ENCODE measurements at places on chromosomes 6 and 20.

DNA sequence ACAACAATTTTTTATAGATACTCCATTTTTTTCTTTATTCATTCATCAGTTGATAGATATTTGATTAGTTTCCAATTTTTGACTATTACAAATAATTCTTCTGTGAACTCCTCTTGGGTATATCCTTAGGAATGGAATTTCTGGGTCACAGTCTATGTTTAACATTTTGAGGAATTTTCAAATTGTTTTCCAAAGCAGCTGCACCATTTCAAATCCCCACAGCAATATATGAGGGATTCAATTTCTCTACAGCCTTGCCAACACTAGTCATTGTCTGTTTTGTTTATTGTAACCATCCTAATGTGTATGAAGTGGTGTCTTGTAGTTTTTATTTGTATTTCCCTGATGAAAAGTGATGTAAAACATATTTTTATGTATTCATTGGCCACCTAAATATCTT lies 320.3 kb upstream of the DEFB112 start:
- no peak for DNase-seq

- no peak for DNase-seq
Observed at GRCh38 chr20:32470025-32470861, 112.1 kb downstream of the ASXL1 start.

DNA sequence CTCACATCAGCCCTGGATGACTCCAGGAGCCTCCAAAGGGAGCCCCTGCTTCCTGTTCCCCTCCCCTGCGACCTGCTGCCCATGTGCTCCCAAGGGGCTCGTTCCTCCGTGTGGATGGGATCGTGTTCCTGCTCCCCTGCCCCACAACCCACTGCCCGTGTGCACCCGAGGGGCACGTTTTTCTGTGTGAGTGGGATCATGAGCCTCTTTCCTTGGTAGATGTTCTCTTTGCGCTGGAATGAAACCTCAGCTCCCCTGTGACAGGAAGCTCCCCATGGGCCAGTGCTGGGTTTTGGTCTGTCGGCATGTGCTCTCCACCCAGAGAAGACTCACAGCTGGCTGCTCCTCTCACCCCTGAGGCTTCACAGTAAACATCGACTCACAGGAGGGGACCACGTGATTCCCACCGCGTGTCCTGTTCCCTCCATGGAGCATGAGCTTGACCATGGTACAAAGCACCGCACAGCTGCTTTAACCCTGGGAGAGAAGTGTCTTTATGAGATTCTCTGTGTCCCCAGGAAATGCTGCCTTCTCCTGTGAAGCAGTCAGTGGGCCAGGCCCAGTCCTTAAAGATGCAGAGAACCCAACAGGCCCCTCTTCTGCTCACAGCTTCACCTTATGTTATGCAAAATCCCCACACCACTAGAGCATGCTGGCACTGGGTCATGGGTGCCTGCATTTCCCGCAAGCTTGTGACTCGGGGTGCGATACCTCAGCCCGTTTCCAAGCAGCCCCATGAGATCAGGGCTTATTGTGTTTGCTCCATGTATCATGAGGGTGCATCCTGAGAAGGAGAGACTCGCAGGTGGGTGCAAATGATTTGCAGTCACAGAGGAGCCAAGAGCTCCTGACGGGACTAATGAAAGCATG lies 215.1 kb downstream of the ERMARD start:
- DNase-seq, result no peak

- DNase-seq, result peak; percentile 63
Observed at GRCh38 chr6:138509371-138509770, 10.1 kb upstream of the NHSL1 start.

DNA sequence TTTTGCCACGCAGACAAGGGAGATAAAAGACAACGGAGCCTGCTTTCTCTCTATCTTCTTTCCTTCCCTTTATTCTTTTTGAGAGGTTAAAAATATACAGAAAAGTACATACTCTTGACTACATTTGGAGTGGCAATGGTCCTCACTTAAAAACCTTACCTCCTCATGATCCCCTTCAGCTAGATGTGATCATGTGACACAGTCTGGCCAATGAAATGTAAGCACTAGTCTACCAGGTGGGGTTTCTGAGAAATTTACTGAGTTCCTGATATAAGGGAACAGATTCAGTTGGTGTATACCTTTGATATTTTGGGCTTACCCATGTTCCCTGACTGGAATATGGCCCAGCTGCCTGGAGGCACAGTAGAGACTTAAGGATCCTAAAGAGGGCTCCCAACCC lies 165.5 kb upstream of the BEND3 start:
- DNase-seq, result no peak

- peak; percentile 45 for DNase-seq
Observed at GRCh38 chr6:46453216-46453615, 38.0 kb downstream of the RCAN2 start.

DNA sequence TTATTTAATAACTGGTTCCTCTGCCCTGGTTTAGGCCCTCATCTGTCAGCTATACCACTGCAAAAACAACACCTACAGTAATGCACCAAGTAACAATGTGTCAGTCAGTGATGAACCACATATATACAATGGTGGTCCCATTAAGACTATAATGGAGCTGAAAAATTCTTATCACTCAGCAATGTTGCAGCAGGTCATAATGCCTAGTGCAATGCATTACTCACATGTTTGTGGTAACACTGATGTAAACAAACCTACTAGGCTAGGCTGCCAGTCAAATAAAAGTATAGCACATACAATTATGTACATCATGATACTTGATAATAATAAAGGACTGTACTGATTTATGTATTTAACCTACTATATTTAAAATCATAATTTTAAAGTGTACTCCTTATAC lies 31.3 kb downstream of the RARS2 start:
- DNase-seq, result no peak

Measured in myocyte (in vitro differentiated cells).